ENCODE measurements at places on chromosomes 1 and 21.

- DNase-seq = no peak
Measured at GRCh38 chr1:166307261-166308188, 140.7 kb upstream of the FAM78B start.

- DNase-seq = no peak
Measured at GRCh38 chr1:18668046-18668445, 37.4 kb downstream of the PAX7 start.

DNA sequence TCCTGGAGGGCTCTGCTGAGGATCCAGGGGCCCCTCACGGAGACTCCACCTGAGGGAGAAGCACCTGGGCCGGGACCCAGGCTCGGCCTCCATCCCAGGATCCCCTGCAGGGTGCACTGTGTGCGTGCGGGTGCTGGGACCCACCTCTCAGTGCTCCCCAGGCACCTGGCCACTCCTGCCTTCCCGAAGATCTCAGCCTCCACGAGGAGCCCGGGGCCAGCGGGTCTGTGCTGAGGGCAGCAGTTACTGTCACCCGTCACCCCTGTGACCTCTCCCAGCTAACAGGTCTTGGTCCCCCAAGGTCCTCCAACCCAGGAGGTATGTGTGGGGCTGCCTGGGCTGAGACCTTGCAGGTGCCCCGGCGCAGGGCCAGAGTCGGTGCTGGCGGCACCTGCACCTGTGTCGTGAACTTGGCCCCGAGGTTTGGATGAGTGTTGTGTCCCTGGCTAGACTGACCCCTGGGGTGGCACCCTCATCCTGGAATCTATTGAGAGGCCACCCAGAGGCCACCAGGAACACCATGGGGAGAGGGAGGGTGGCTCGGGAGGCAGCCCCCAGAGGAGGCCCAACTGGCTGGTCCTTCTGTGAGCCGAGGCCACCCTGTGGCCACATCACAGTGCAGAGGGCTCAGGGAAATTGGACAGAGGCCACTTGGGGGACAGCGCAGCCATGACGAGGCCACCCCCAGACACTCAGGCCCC is 17.7 kb downstream of the MORN1 start:
- DNase-seq = no peak

- no peak for DNase-seq
Measured at GRCh38 chr1:3326516-3327388, 127.7 kb upstream of the ARHGEF16 start.

DNA sequence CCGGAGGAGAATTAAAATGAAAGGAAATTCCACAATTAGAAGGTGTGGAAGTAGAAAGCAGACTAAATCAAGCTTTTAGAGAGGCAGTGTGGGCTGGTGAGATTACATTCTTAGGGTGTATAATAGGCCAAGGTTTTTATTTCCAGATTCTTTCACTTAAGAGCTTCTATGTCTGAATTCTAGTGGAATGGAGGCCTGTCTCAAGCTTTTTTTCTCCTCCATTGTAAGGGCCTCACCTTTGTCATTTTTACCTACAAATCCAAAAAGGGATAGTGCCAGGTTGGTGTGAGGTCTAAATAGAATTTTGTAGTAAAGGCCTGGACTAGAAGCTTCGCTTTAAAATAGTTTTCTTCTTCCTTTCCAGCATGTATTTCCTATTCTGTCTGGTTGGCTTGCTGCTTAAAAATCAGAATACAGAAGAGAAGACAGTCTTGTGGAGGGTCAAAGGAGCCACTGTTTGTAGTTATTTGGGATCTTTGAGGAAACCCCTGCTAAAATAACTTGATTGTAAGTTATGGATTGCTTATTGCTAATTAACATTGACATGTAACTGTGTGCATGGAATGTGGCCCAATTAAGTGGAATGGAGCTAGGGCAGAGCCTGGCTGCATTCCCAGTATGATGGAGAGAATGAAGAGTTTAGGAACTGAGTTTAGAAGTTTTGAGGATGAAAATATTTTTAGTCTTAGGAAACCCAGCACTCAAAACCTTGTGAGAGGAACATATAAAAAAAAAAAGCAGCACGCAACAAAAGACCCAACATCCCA is 162.5 kb upstream of the B3GALT2 start:
- DNase-seq = no peak

DNA sequence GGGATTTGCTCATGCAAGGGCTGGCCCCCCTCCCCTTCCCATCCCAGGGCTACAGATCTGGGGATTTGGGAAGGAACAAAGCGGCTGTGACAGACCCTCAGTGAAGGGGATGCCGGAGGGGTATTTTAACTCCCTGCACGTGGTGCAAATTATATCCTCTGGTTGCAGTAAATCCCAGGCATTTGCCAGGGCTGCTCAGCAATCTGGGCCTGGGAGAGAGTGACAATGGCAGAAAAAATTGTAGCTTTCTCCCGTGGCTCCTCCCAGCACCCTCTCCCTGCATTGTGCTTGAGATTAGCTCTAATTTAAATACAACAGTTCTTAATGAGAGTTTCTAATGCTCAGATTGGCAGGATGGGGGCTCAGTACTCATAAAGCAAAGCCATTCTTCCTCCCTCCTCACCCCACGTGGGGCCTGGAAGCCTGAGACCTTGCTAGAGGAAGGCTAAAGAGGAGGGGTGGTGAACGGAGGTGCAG is 129.9 kb upstream of the CD34 start:
- DNase-seq = no peak

GRCh38 chr21:34977333-34977732 is 71.8 kb downstream of the RUNX1 start:
- DNase-seq = no peak

DNA sequence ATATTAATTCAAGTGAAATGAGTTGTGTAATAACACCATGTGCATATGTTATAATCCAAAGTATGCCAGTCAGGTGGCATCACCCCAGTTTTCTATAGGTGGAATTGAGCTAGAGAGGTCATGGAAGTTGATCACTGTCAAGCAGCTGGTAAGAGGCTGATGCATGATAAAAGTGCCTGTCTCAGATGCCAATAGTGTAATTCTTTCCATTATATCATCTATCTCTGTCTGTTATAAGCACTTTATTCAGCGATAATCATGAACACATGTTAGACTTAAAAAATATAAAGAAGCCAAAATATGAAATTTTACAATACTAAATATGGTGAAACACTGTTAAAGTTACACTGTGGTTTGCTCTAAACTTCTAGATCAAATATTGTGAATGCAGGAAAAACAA is 156.6 kb downstream of the DNM3 start:
- no peak for DNase-seq

DNA sequence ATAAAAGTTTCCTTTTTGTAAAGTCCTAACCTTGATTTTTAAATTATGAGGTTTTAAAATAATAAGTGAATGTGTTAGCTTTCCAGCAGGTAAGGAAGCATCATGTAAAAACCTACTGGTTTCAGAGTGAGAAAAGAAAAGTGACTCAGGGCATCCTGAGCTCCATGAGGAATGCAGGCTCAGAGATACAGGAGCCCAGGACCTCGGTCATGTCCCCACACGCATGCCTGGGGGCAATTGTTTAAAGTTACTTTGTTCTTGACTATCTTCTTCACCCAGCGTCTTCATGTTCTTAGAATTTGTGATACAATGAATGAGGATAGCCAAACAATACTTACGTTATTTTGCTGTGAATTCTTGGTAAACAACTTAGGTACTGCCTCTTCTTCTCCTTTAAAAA is 117.4 kb upstream of the PLPPR5 start:
- no peak for DNase-seq

DNA sequence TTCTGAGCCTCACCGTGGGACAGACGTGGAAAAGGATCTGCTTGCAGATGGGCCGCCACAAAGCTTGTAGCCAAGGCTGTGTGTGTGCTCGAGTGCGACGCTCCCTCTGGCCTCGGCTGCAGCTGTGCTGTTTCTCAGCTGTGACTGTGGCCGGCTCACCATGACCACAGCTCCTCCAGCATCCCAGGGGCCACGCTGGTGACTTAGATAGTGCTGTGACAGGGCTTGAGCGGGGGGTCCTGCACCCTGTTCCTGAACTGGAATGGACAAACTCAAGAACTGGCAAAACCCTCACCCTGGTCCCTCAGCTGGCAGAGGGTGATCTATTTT is 17.4 kb upstream of the ACTRT2 start:
- DNase-seq = no peak

DNA sequence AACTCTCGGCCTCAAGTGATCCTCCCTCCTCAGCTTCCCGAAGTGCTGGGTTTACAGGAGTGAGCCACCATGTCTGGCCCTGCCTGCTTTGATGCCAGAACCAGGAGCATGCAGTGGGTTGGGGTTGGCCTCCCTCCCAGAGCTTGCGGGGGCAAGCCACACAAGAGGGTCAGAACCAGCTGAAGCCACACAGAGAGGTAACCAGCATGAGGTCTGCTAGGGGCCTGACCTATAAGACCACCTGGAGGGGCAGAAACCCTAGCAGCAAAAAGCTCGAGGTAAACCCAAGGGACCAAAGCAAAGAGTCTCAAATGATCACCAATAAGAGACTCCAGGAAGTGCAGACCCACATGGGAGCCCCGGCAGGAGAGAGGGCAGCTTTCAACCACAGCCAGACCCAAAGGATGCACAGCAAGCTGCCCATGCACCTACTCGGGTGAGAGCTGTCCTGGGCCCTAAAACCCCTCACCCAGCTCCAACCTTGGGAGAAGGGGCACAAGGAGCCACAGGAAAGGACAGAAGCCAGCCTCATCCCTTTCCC is 81.2 kb downstream of the TOMM20 start:
- DNase-seq = no peak

GRCh38 chr1:74344387-74344786 is 109.2 kb downstream of the TNNI3K start:
- DNase-seq = no peak

GRCh38 chr1:38783640-38784229 is 75.8 kb downstream of the RRAGC start:
- no peak for DNase-seq
